Activated CD4-positive, CD25-positive, alpha-beta regulatory T cell (primary cell): ENCODE measurements at places on chromosomes 2 and 18.

DNA sequence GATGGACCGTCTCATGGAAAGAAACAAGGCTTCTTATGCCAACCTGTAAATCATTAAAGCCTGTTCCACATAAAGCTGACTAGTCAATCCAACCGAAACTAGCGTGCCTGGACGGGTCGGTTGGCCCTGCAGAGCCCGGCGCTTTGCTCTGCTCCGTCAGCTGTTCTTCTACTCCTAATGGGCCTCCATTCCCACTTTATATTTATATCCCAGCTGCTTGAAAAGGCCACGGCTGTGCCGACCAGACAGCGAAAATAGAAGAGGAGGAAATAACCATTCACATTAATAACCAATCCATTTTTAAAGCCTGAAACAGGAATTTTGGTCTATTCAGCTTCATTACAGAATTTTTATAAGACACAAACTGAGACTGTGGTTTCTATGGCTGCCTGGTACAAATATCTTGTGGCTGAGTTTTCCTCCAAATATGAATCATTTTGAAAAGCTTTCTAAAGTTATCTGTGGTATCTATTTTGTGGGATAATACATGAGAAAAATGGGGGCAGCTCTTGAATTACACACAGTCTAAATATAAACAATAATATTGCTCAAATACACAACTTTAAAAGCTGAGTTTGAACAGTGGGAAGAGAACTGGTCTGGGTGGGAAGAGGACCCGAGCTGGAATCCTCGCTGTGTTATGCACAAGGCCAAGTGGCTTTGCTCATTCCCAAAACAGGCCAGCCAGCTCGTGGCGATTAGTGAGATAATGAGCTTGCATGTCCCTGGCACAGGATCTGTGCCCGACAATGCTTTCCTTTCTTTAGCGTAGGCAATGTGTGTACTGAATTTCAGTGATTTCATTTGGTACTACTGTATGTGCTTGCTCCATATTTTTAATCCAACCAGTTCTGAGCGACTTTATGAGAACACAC is 10.5 kb upstream of the FAM124B start:
- no peak for DNase-seq

GRCh38 chr2:121491518-121491917 is 39.2 kb upstream of the RNU4ATAC start:
- no peak for DNase-seq

GRCh38 chr2:11829947-11830707 is 83.7 kb downstream of the LPIN1 start:
- DNase-seq = no peak

- DNase-seq = no peak
Measured at GRCh38 chr18:6595666-6596065, 133.8 kb upstream of the ARHGAP28 start.

- no peak for DNase-seq
Measured at GRCh38 chr2:96158554-96158940, 13.3 kb upstream of the DUSP2 start.

- no peak for DNase-seq
Measured at GRCh38 chr2:99448556-99448955, 41.3 kb downstream of the REV1 start.

DNA sequence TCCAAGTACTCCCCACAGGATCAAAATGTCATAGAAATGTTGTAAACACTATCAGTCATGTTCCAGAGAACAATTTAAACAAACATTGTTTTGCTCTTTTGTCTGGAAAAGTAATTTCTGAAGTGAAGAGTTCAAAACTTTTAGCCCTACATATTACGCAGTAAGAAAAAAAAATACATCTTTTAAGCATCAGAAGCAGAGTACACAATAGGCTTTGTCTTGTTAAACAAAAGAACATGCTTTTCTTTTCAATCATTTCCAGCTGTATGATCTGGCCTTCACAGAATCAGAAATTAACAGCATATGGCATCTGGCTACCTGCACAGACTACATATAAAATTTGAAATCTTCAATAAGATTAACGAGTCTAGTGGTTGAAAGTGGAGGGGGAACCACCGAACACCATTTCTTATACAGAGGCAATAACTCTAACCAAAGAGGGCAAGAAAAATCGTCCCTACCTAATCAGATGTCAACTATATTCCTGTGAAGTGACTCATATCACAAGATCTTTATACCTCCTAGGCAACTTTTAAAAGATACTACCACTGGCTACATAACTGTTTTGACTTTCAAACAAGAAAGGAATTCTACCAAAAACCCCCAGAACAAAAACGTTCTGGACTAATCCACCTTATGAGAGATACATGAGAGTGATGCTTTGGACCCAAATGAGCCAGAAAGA is 149.3 kb downstream of the EXOC6B start:
- DNase-seq = no peak

DNA sequence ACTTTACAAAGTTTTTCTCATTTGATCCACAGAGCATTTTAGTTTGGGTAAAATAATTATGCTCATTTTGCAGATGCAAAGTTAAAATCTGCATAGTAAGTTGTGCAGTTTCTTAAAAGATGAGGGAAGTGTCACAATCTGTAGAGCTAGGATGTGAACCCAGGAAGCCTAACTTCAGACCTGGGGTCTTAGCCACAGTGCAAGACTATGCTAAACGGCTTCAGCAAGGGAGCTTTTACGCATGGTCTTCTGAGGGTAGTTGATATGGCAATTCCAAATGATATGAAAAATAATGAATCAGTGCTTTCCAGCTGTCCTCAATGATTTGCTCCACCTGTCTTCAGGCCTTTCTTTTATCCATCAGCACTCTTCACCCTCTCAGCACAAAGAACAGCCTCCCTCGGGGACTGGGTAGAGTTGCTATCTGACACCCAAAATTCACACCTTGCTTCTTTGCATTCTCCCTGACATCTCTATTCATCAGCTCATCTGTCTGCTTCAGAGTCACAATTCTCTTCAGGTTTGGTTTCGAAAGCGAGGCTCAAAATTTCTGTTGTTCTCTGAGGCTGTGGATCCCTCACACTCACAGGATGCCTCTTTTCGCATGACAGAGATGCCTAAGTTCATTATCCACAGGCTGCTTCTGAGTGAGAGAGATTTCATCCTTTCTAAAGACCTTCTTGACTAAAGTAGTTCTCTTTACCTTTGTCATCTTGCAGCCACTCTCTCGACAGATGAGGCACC is 302.5 kb downstream of the NRXN1 start:
- no peak for DNase-seq

GRCh38 chr2:213066443-213066743 is 85.0 kb downstream of the IKZF2 start:
- DNase-seq = no peak

GRCh38 chr18:11808001-11808855 is 43.0 kb upstream of the CHMP1B start:
- no peak for DNase-seq

DNA sequence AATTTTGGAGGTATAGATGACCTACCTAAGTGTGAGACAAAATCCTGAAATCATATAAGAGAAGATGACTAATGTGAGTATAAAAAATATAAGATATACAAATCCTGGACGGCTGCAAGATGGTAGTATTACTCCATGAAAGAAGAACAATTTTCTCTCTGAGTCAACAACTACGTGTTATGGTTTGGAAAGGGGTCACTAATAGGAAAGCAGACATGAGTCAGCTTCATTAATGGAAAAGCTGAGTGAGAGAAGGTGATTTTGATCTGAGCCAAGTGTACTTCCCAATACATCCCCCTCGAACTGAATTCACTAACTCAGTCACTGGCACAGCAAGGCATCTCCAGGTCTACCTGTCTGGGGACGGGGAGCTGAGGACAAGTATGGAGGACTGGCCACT is 20.1 kb upstream of the SELENOI start:
- no peak for DNase-seq

DNA sequence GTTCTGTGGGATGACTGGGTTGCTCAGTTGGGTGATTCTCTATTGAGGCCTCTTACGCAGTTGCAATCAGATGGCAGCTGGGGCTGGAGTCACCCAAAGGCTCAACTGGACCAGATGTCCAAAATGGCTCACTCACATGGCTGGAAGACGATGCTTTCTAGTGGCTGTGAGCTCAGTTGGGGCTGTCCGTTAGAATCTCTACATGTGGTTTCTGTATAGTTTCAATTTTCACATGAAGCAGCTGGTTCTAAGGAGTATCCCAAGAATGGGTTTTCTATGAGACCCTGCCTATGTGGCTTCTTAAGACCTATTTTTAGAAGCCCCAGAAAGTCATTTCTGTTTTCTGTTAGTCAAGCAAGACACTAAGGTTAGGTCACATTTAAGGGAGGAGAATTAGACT is 4.4 kb downstream of the XRCC5 start:
- no peak for DNase-seq

GRCh38 chr18:48297139-48297538 is 112.0 kb downstream of the ZBTB7C start:
- DNase-seq = no peak

DNA sequence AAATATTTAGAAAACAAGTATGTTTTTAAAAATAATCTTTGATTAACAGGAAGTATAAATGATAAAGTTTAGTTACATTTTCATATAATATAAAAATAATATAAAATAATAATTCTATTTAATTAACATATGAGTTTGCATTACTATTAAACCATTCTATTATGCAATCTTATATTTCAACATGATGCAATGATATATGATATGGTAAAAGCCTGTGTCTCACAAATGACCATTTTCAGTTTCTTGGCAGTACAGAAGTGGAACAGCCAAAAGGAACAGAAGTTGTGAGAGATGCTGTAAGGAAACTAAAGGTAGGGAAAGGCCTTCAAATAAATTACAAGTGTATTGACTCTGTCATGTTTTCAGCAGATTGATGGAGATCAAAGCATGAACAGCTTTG is 230.8 kb downstream of the GULP1 start:
- DNase-seq = no peak

GRCh38 chr18:2354292-2354691 is 217.0 kb downstream of the METTL4 start:
- DNase-seq = no peak

GRCh38 chr2:120778244-120778643 is 42.6 kb downstream of the GLI2 start:
- no peak for DNase-seq

GRCh38 chr2:29108225-29108624 is 7.0 kb upstream of the CLIP4 start:
- DNase-seq = no peak

GRCh38 chr2:179765666-179766065 is 95.7 kb downstream of the ZNF385B start:
- no peak for DNase-seq

DNA sequence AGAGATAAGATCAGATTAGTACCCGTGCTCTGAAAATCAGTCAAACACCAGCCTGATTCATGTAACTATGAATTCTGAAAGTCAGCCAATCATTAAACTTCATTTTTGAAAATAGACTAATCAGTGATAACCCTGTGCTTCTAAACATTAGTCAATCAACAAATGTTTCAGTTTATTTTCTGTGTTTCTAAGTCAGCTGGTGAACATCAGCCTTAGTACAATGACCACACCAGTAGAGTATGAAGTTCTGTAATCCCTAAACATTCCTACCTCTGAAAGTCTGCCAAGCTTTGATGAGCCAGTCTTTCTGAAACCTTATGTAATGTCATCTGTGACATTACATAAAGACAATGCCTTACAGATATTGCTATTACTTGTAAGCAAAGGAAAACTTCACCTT is 807.4 kb upstream of the CRIM1 start:
- DNase-seq = no peak

- no peak for DNase-seq
Measured at GRCh38 chr18:38884050-38884449, 1318.5 kb upstream of the CELF4 start.

GRCh38 chr2:196181484-196181883 is 10.1 kb upstream of the STK17B start:
- DNase-seq = no peak

GRCh38 chr2:79120194-79120713 is at the start of gene REG1A:
TSS of gene REG1A (plus strand) at chr2:79120488. CDS start at chr2:79120862, 374 bp downstream.
- DNase-seq = no peak

DNA sequence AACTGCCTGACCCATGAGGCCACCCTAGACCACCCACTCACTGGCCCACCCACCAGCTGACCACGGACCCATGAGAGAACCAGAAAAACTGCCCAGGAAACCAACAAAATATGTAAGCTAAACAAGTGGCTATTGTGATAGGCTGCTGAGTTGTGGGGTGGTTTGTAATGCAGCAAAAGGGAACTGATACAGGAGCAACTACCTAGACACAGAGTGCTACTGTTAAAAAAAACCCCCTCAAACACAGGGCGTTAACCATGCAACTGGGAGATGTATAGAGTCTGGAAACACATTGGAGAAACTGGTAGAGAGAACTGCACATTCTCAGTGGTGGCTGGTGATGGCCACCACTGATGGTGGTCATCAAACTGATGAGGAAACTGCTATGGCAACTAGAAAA is 206.3 kb upstream of the GYPC start:
- no peak for DNase-seq

GRCh38 chr2:61557381-61557780 is 19.2 kb upstream of the XPO1 start:
- no peak for DNase-seq

GRCh38 chr2:112148477-112148876 is 10.3 kb downstream of the FBLN7 start:
- no peak for DNase-seq

DNA sequence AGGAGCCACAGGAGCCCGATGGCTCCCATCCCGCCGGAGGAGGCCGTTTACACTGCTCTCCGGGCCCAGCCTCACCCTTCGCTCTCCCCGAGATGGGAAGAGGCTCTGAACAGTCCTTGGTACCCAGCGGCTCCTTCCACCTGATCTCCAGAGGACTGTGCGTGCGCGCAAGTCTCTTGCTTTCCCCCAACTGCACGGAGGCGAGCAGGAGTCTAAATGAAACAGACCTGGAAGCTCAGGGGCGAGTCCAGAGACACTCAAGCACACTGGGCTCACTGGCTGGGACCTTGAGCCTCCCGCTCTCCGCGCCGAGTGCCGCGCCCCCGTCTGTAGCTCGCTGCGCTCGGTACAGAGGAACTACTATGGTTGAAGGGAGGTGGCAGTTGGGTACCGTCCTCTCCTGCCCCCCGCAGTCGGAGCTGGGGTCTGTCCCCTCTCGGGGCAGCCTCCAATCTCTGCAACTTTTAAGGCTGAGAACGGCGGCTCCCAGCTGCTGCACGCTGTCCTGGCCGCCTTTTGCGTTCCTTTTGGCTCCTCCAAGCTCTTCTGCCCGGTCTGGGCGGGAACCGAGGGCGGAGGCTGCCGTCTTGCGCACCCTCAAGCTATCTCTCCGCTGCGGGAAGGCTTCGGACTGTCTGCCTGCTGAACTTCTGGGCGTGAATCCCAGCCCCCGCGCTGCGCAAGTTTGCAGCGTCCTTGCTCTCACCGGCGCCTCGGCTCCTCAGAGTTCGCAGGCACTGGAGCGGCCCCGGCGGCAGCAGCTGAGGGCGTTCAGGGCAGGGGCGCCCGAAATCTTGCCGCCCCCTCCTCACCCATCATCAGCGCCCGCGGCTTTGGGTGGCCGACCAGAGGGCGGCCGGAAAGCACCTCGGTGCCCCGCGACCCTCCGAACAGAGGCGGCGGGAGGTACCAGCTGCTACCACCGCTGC is 491 bp downstream of the ALK start:
- DNase-seq = no peak

- DNase-seq = no peak
Measured at GRCh38 chr2:98445177-98445682, 572 bp downstream of the INPP4A start.

DNA sequence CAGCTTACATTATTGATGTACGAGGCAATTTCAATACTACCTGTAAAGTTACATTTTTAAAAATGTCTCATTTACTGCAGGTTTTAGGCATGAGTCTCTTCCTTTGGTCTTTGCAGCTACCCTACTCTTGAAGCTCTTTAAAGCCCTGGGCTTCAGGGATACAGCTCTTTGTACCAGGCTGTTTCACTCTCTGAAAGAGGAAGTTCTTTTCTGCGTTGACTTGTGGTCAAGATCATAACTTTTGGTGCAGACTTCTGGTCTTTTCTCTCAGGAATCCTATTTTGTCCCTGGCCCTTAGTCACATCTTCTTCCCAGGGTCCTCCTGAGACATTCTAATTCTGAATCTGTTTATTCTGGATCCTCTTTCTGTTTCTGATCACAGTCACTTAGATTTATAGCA is 16.6 kb upstream of the HRH4 start:
- no peak for DNase-seq
